NCI-H526 treated with DMSO at 0.1 percent for 48 hours (cell line): ENCODE measurements at places on chromosomes 7 and 10.

GRCh38 chr7:41892356-41893100 is 189.6 kb upstream of the INHBA start:
- DNase-seq, result no peak

- no peak for DNase-seq
Observed at GRCh38 chr10:118729641-118730258, 25.0 kb downstream of the CACUL1 start.

DNA sequence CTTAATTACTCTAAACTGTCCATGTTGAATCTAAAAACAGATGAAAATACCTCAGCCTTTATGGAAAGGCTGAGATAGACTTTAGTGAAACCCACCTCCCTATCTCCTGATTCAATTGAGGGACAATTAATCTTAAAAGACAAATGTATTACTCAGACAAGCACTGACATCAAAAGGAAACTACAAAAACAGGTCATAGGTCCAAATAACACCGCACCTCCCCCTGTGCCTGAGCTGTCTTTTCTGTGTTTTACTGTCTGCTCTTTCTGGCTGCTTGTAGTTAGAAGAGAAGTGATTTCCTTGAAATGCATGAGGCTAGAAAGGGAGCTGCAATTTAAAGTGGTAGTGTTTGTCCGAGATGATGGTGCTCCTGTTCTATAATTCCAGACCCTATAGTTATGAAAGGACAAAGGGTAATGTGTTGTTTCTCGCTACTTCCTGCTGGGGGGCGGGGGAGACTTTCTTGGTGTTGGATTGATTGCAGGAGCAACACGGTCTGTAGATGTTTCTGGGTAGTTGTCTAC is 16.0 kb downstream of the AKR1C8 start:
- DNase-seq, result no peak

- peak; percentile 30 for DNase-seq
Observed at GRCh38 chr10:118241229-118242137, 100.6 kb downstream of the FAM204A start.

DNA sequence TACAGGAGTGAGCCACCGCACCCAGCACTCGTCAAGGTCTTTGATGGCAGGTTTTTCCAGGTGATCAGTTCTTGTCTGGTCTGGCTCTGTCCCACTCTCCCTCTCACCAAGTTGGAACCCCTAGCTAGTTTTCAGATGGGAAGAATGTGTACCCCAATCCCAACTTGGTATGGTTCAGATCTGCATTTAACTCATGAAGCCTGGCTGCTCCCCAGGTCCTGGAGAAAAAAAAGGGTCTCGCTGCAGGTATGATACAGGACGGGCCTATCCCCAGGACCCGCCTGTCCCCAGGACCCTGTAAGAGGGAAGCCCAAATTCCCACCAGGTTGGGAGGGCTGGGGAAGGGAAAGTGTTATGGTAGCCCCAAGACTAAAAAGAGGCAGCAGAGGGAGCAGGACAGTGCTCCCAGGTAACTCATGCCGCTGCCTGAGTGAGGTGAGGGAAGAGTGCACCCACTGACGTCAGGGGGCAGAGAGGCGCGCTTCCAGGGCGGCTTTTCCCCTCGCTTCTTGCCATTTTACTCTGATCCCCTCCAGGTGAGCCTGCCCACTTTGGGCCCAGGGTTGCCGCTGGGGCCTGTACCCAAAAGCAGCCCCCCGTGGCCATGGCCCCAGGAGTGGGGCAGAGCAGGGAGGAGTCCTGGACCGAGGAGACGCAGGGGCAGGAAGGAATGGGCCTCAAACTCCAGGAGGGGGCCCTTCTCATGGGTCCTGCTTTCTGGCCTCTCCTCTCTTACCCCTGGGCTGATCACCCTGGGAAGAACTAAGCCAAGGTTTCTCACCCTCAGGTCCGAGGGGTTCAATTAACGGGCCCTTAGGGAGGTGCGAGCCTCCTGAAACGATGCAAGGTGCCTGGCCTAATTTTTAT is 36.4 kb upstream of the SRRM3 start:
- DNase-seq, result no peak

GRCh38 chr10:49741108-49741995 is 20.8 kb downstream of the OGDHL start:
- DNase-seq, result no peak

DNA sequence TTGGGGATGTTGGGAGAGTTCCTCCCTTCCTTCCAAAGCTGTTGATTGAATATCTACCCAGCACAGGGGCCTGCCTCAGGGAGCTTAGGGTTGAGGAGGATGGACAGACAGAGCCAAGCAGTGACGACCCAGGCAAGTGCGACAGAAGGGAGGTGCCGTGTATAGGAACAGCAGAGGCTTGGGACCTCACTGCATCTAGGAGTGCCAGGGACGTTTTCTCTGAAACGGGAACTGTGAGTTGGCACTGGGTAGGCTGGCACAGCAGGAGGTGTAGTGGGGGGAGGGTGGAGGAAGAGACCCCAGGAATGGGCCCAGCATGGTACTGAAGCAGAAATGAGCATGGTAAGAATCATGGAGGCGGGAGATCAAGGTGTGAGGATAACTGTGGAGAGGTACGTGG is 55.3 kb upstream of the MGMT start:
- no peak for DNase-seq

DNA sequence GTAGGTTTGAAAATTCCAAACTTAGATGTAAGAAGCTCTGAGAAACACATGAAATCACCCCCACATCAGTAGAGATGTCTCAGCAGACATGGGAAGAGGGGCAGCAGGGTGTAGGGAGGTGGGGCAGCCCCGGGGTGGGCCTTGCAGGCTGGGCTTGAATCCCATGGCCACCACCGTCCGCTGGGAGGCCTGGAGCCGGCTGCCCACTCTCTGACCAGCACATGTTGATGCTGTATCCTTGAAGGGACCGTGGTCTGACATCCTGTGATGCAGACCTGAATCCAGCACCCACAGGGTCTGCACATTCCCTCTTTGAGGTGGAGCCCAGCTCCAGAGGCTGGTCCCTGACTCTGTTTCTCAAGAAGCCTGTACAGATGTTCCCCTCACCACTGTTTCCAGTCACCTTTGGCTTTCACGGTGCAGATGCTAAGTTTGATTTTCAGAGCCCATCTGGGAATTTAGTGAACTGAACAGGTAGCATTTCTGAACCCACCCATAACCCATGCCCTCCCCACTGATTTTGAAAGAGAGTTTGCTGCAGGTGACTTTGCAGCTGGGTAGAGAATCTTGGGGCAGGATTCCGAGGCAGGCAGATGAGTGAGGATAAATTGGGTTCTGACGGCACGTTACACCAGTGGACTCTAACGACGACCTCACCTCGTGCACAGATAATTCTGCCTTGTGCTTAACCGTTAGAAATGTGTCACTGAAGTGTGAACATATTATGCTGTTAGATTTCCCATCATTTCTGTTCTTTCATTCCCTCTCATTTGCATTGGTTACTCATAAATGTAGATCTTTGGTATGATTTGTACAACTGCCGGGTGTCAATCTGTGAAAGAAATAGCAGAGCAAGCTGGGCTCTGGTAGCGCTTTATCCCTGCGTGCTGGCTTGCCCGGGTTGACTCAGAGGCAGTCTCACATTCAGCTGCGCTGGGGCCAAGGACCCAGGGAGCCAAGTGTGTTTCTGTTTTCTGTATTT is 45.7 kb downstream of the IKZF1 start:
- no peak for DNase-seq

- DNase-seq, result no peak
Observed at GRCh38 chr10:107806026-107806425, 641.5 kb upstream of the SORCS1 start.

GRCh38 chr10:114068054-114068707 is 24.5 kb downstream of the ADRB1 start:
- DNase-seq, result no peak

- DNase-seq, result peak; percentile 24
Observed at GRCh38 chr7:80681272-80681885, 42.9 kb downstream of the CD36 start.

- DNase-seq, result no peak
Observed at GRCh38 chr10:44517635-44518034, 132.7 kb upstream of the CXCL12 start.

DNA sequence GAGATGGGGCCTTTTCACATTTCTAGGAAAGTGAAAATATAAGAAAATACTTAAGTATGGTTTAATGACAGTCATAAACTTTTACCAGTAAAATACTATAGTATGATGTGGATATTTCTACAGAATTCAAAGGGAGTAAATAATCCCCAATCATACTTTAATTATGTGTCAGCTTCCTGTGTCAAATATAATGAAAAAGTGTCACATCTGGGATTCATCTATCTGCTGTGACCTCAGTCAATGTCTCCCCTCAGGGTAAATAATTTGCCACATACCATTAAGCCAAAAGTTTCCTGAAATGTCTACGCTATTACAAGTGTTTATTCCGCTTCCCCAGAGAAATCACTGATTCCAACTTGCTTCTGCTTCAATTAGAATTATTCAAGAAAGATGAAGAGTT is 110.5 kb downstream of the ITGA8 start:
- DNase-seq, result no peak

- DNase-seq, result no peak
Observed at GRCh38 chr10:12679636-12680035, 321.9 kb downstream of the CCDC3 start.
